NCI-H460 (cell line): ENCODE measurements at places on chromosomes 5 and 9.

DNA sequence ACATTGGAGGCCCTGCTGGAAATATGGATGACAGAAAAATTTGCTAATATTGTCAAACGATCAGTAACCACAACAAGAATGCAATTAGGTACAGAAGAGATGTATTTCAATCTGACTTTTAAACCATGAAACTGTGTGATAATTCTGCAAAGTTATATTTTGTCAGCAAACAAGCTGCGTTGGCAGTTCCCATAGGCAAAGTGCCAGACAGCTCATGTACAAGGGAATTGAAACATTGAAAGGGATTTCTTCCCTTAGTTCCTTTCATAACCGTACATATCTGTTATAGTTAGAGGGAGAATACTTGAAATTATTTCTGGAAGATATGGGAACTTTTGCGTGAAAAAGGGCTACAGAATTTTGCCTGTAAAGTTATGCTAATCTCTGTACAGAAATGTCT is 419.4 kb upstream of the PTGER4 start:
- no peak for DNase-seq

GRCh38 chr5:103394676-103395075 is 136.1 kb downstream of the MACIR start:
- no peak for DNase-seq

GRCh38 chr9:72129271-72130156 is 19.7 kb upstream of the GDA start:
- no peak for DNase-seq

DNA sequence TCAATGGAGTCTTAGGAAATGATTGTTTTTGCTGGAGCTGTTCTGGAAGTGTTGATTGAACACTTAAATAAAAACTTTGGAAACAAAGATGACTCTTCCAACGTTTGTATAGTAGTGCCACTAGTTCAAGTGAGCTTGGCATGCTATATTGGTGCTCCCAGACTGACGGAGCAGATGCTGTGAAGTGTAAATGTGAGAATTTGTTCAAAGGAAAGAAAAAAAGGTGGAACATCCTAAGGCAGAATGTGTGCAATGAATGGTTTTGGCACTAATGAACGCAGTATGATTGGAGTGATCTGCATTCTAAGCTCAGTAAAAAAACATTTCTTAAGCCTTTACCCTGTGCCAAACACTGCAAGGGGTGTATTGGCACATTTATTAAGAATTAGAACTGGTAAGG is 69.8 kb downstream of the ZNF474 start:
- no peak for DNase-seq

DNA sequence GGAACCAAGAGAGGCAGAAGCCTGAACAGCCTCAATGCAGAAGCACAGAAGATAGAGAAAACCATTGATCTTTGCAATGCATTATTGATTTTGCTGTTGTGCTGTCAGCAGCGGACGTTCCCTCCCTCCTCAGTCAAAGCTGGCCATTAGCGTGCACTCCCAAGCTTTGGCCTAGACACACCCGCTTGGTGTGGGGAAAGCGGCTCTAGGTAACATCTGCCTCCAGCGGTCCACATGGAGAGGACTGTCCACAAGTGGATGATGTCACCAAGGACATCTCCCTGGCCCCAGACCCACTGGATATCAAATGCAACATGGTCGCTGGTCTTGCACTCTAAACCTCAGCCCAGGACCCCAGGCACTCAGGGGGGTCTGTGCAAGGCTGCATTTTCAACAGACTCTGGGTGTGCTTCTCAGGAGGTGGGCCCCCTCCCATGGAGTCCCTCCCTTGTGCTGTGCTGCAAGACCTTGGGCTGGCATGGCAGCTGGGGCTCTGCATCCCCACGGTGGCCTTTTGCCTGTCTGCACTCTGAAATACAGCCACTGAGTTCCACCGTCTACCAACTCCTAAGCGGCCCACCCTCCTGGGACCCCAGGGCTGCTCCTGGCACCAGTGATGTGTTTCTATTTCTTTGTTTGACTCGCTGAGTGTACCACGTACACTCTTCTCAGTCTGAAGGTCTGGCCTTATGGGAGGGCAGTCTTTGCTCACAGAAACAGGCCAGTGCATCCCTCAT is 1.9 kb downstream of the SEMA4D start:
- DNase-seq, result no peak
